ENCODE measurements at places on chromosomes 2 and 18.
A peak's percentile ranks its signal among the peaks of the same experiment; 100 is the strongest.

- peak; percentile 8 for DNase-seq
Measured at GRCh38 chr18:12254136-12254819, at the start of gene CIDEA. CIDEA (plus strand) TSS chr18:12254361; CDS start chr18:12254384, 23 bp downstream.

- no peak for DNase-seq
Measured at GRCh38 chr2:118315606-118316005, 227.3 kb downstream of the INSIG2 start.

DNA sequence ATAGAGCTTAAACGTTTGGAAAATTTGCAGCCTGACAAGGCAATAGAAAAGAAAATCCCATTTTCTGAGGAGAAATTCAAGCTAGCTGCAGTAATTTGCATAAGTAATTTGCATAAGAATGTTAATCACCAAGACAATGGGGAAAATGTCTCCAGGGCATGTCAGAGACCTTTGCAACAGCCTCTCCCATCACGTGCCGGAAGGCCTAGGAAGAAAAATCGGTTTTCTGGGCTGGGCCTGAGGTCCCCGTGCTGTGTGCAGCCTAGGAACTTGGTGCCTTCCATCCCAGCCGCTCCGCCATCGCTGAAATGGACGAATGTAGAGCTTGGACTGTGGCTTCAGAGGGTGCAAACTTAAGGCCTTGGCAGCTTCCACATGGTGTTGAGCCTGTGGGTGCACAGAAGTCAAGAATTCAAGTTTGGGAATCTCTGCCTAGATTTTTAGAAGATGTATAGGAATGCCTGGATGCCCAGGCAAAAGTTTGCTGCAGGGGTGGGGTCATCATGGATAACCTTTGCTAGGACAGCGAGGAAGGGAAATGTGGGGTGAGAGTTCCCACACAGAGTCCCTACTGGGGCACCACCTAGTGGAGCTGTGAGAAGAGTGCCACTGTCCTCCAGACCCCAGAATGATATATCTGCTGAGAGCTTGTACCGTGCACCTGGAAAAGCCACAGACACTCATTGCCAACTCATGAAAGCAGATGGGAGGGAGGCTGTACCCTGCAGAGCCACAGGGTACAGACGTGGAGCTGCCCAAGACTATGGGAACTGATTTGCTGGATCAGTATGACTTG is 164.6 kb downstream of the GULP1 start:
- no peak for DNase-seq

GRCh38 chr18:78812067-78812466 is 167.6 kb upstream of the SALL3 start:
- DNase-seq: no peak

DNA sequence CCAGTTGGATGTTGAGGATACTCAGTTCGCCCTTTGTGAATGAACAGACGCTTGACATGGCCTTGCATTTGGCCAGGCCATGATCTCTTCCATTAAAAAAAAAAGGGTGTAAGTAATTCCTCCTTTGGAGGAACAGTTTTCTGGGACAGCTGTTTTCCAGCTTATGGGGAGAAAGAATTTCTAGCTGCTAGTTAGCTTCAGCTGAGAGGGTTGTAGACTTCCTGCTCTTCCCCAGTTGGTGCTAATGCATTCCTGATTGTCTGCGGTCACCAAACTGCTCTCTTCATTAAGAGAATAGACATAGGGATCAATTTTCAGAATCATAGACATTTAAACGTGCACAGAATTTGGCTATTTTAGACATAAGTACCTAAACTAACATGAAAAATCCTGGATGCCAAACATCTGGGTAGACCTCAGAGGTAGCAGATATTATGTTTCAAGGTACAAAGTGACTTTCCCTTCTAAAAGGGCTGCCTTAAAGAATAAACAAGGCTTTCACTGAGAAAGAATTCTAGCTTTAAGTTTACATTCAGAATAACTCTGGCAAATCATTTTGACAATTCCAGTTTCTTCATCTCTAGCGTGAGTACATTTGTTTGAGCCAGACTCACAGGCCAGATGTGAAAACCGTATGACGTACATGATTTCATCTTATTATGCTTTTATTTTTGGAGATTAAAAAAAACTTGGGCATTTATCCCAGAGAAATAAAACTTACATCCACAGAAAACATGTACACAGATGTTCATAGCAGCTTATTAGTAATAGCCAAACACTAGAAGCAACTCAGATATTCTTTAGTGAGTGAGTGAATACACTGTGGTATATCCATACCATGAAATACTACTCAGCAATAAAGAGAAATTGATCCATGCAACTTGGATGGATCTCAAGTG is 71.2 kb downstream of the MAIP1 start:
- DNase-seq: no peak

DNA sequence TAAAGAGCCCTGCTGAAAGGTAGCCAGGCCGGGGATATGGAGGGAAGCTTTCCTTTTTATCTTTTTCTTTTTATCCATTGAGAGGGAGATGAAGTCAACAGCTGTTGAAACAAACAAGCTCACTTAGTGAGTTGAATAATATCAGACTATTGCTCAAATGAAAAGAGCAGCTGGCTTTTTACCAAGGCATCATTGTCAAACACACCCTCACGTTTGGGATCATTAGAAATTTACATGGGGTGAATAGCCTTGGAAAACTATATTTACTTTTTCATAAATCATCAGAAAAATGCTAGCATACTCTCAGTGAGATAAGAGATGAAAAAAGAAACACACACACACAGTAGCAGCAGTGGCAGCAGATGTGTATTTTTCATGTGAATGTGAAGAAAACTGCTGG is 71.5 kb upstream of the HNMT start:
- DNase-seq: peak; percentile 80

DNA sequence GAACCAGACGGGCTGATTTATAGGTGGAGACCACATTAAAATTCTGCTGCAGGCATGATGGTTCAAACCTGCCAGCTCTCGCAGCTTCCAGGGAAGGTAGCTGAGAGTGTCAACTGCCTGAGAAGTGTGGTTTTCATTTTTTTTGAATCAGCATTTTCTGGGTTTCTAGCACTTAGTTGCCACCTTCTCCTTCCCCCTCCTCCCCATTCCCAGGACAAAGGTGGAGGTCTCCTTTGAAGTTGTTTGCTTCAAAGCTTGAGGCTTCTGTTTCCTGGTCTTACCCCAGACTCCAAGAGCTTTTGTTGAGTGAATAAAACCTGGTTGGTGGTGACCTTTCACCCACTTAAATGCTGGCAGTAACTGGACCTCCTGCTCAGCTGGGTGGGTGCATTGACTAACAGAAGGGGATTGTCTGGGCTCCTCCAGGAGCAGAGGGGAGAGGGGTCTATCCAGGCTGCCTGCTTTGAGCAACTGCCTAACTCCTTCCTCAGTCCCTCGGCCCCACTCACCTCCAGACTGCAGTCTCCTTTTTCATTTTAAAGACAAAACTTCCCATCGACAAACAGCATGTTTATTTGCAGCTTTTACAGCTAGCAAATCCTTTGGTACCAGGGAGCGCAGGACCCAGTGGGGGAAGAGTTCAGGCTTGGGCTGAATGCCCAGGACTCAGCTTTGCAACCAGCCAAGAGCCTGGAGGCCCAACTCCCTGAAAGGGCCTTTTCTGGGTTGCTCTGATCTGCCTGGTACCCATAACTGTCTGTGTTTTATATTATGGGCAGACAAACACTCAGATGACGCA is 3.5 kb downstream of the RHOB start:
- DNase-seq: no peak

DNA sequence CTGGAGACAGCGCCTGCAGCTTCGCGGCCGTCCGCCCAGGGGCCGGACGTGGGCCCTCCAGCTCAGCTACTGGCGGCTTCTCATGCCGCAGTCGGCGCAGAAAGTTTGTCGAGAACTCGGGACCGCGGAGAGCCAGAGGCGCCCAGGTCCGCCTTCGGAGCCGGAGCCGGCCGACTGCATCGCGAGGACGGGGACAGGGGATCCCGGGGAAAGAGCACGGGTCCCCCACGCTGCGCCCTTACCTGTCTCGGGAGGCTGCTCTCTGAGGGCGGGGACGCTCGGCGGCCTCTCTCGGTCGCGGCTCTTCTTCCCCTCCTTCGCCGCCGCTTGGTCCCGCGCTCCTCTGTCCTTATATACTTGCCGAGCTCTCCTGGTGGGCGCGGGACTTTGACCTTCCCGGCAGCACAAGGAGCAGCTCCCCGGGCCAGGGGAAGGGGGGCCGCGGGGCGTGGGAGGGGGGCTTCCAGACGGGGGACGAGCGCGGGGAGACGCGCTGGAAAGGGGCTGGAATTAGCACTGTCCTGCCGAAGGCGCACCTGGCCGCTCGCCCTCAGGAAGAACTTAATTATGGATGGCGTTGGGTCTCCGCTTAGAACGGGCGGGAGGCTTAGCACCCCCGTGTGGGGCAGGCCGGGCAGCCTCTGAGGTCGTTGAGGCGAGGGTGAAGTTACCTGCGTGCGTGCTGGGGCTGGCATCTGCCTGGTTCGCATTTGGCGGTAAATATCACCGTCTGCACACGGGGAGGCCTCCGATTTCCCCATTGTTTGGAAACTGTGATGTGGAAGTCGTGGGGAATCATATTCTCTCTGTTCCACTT is at the start of gene POMC:
Gene POMC (minus strand): TSS at position 325 of the 817 bp plus-strand sequence. CDS start 3,808 bp downstream, outside the sequence.
- DNase-seq: peak; percentile 32
